ENCODE measurements at places on chromosomes 4 and X. TPM values are rescaled to one million over a fixed set of nuclear protein-coding genes. Genes with fewer than 3 reads are reported as not detected.

The XPNPEP2 gene
- 0.68 TPM for total RNA-seq

The MAMLD1 gene
- total RNA-seq: 1.8 TPM

The TBC1D9 gene
- 11.1 TPM for total RNA-seq

The DCHS2 gene
- total RNA-seq: not detected

The IL3RA gene
- 8.1 TPM for total RNA-seq

The NEXMIF gene
- total RNA-seq: 0.22 TPM

The BMPR1B gene
- 1.4 TPM for total RNA-seq

The FDCSP gene
- total RNA-seq: not detected

The ODAPH gene
- not detected for total RNA-seq

The SPATA18 gene
- 3.1 TPM for total RNA-seq

The NPY2R gene
- not detected for total RNA-seq

The MAOA gene
- total RNA-seq: 102 TPM

The NKX3-2 gene
- total RNA-seq: not detected

The OTUD6A gene
- total RNA-seq: not detected

The RNF128 gene
- total RNA-seq: 0.22 TPM

The PRDX4 gene
- 46.9 TPM for total RNA-seq

The IL1RAPL1 gene
- total RNA-seq: 4.0 TPM

The FLNA gene
- total RNA-seq: 253 TPM

The PABPC1L2B gene
- not detected for total RNA-seq

The HHIP gene
- total RNA-seq: not detected

The TCEAL3 gene
- 19.3 TPM for total RNA-seq

The SERTM2 gene
- total RNA-seq: not detected

The ERCC6L gene
- total RNA-seq: 0.14 TPM

The SMARCA1 gene
- 30.2 TPM for total RNA-seq

The MAP3K15 gene
- not detected for total RNA-seq

The CLCN4 gene
- 26.7 TPM for total RNA-seq

The TMPRSS11F gene
- not detected for total RNA-seq

The ELK1 gene
- 19.3 TPM for total RNA-seq

The CT45A6 gene
- total RNA-seq: not detected

The SLC7A11 gene
- 0.46 TPM for total RNA-seq

The CCSER1 gene
- total RNA-seq: 12.9 TPM

The GPM6B gene
- total RNA-seq: 5.1 TPM

The TRIM61 gene
- total RNA-seq: 2.2 TPM
